Stimulated activated CD8-positive, alpha-beta memory T cell treated with anti-CD3 and anti-CD28 coated beads, Interleukin-7, amount 100 ng/mL, for 4 hours (primary cell): ENCODE measurements at places on chromosomes 2 and 18.

- peak; percentile 24 for DNase-seq
Measured at GRCh38 chr2:72137498-72138010, 10.1 kb downstream of the CYP26B1 start.

GRCh38 chr2:86000131-86000937 lies 105.4 kb downstream of the POLR1A start:
- DNase-seq: no peak

GRCh38 chr2:176490061-176490861 lies 221.0 kb downstream of the MTX2 start:
- no peak for DNase-seq

DNA sequence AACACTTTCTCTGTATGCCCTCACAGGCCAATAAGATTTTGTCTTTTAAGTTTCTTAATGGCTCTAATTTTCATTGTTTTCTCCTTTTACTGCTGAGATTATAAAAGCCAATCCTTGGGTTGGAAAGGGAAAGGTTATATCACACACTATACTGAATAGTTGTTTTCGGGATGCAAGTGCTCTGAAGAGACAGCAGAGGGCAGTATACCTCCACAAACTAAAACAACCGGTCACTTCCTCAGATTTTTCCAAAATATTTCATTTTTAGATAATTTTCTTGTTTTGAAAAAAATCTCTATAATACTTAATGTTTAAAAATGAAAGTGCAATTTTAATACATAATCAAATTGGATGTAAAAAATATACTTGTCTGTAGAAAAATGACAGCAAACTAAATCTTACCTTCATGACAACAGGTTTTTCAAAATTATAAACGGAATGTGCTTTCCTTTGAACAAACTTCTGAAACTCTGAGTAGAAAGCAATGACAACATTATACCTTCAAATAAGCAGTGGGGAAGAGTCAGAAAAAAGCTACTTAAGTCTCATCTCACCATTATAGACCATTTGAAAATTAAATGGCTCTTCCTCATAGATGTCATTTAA lies 82.7 kb downstream of the ORC4 start:
- no peak for DNase-seq

GRCh38 chr2:67451086-67451832 lies 54.1 kb downstream of the ETAA1 start:
- no peak for DNase-seq

GRCh38 chr18:56721031-56721430 lies 69.9 kb downstream of the WDR7 start:
- no peak for DNase-seq

DNA sequence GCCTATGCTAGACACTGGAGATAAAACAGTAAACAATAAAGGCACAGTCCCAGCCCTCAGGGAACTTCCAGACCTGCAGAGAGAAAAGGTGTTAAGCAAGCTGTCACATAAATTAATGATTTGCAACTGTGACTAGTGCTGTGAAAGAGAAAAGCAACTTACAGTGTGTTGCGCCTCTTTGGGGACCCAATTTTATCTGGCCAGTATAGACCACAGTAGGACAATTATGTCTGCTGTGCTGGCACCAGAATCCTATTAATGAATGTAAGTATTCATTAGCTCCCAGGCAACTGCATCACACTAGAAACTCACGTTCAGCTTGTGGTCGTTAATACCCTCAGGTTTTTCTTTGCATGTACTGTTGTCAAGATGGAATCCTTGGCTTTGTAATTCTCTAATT lies 55.3 kb upstream of the CHST9 start:
- no peak for DNase-seq

GRCh38 chr2:121293450-121294325 lies 8.7 kb upstream of the TFCP2L1 start:
- no peak for DNase-seq

GRCh38 chr2:59881218-59881617 lies 672.2 kb downstream of the BCL11A start:
- no peak for DNase-seq

DNA sequence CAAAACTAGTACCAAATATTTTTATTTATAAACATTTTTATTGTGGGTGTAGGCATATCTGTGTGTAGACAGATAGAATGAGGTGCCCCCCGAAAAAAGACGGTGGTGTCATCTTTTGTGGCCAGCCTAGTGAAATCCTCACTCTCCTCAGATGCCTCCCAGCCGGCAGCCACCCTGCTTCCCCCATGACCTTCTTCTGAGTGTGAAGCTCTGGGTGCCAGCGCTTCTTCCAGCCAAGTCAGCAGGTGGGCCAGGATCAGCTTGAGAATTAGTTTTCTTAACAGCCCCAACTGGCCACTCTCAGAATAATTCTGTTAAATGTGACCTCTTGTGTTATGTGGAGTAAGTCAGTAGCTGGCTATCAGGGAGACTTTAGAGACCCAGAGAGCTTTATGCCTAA lies 229.6 kb upstream of the FOSL2 start:
- no peak for DNase-seq

GRCh38 chr2:238407566-238407965 lies 19.2 kb upstream of the ASB1 start:
- DNase-seq: no peak

DNA sequence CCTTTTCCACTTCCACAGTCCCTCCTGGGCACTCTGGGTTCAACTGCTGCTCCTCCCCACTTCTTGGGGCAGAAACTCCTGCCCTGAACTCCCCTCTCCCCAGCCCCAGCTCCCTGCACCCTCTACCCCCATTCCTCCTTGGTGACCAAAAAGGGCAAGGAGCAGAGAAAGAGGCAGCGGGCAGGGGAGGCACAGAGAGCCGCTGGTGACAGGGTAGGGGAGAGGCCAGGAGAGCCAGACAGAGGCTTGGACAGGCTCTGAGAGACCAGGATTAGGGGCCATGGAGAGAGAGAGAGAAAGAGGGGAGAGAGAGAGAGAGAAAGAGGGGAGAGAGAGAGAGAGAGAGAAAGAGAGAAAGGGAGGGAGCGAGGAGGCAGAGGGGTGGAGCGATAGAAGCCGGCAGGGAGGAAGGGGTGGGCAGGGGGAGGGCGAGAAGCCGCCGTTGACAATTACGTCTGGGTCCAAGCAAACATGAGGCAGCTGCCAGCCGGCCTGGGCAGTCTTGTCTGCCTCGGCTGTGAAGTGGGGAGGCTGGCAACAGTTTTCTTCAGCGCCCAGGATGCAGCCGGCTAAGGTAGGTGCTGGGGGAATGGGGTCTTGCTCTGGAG lies at the start of gene KCNIP3:
KCNIP3 (plus strand) TSS at position 468 of the 608 bp plus-strand sequence; CDS start at position 560, 92 bp downstream.
- DNase-seq: no peak

DNA sequence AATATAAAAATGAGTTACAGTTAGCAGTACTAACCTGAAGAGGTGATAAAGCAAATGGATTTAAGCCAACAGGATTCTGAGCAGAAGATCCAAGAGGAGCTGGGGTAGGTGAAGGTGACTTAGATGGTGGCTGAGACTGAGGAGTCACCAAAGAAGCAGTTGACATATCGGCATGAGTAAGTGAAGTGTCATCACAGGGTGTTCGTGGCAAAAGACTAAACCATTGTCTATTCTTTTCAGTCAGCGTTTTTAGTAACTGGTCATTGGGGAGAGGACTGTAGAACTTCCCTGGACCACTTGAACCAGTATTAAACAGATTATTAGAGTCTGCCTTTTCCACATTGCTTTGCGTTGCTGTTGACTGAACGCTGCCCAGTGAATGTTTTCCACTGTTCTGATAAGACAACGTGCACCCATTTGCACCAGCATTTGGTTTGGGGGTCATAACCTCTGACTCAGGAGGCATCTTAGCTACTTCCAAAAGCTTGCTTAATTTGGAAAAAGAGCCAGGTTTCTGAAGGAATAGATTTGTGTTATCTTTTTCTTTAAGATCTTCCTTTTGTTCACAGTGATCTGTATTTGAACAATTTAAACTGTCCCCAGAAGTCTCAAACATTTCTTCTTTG lies 63.3 kb upstream of the WDSUB1 start:
- DNase-seq: no peak

GRCh38 chr2:181471226-181471625 lies 14.0 kb downstream of the ITGA4 start:
- no peak for DNase-seq

DNA sequence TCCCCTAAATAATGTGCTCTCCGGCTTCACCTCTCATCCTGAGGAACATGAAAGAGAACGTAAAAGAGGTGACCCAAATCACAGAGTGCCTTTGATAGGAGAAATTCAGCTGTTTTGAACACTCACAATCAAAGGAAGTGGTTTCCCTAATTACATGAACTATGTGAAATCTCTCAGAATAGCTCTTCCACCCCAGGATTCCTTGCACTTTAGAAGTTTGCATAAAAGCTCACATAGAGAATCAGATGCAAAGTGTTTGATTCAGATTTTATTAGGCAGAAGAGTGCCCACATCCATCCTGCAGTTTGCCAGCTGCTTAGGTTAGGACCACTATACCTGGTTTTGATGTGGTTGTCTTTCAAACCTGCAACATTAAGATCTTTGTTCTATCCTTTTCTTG lies 61.0 kb downstream of the MAP3K20 start:
- DNase-seq: no peak

- no peak for DNase-seq
Measured at GRCh38 chr18:56026509-56026908, 438.5 kb upstream of the TCF4 start.

DNA sequence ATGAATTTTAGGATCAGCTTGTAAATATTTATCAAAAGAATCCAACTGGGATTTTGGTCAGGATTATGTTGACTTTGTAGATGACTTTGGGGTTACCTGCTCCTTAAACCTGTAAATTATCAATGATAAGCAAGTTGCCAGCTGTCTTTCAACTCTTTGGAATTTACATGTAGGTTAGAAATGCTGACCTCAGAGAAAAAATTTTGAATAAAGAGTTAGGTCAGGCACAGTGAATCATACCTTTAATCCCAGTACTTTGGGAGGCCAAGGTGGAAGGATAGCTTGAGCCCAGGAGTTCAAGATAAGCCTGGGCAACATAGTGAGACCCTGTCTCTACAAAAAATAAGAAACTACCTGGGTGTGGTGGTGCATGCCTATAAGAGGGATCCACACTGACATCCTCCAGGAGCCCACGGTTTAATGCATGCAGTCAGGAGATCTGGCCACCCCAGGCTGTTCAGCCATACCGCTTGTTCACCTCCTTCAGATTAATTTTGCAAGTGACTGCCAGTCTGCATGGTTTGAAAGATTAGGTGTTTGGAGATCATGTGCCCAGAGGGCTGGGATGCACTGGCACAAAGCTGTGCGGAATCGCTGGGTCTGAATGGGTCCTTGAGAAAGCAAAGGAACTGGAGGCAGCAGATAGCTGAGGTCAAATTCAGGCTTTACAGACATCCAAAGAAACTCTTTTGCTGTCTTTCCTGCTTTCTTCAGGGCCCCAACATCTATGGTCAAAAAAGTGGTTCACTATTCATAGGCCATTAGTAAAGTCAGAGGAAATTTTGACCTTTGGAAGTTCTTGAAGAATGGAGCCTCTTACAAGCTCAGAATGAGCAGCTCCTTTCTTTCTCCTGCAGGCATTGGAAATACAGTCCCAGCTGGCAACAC lies 83.4 kb upstream of the TXNDC2 start:
- DNase-seq: no peak

GRCh38 chr2:220002699-220003098 lies 375.3 kb downstream of the SLC4A3 start:
- no peak for DNase-seq

- no peak for DNase-seq
Measured at GRCh38 chr2:232886632-232887031, 16.6 kb downstream of the SNORC start.

- DNase-seq: no peak
Measured at GRCh38 chr2:150495993-150496627, 8.6 kb upstream of the RND3 start.

DNA sequence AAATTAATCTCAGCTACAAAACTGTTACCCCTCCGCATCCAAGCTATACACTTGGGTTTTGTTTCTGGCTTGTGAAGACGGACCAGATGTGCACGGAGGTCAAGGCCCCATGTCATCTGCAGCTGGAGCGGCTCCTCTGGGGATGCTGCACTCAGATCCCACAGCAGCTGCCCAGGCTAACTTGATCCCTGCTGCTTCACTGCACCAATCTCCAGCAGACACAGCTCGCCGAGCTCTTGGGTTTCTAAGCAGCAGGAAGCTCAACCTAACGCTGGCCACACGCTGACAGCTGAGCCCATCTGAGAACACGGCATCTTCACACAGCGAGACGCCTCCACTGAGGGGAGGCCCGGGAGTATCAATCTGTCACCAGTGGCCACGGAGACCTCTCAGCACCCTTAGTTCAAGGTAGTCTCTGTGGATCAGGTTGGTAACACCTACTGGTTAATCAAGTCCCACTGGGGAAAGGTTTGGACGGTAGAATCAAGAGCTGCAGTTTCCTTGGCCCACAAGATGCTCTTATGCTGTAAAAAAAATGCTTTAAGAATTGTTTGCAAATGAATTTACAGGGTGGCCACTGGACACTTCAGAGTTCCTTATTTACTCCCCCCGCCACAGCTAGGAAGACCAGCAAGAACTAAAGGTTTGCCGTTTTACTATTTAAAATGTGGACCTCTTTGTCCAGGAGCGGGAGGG lies 67.5 kb downstream of the EMILIN2 start:
- no peak for DNase-seq

- no peak for DNase-seq
Measured at GRCh38 chr2:9760069-9760901, 83.0 kb upstream of the TAF1B start.

DNA sequence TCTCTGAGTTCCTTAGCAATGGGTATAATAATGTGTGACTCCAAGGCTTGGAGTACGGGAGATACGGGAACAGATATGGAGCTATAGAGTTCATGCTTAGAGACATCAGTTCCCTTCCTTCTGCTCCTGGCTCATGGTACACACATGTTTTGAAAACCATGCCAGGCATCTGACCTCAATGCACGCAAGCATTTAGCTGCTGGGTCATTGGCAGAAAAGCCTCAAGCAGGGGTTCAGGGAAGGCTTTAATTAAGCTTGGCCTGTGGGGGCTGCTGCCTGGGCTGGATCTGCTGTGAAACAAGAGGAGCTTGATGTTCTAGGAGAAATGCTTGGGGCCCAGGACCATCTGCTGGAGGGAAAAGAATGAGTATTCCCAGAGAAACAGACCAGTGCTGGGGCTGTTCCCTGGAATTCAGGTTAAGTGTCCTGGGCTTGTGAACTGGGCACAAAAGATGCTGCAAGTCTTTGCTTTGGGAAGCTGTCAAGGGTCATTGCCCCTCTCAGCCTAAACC lies 3.2 kb downstream of the ALLC start:
- no peak for DNase-seq

DNA sequence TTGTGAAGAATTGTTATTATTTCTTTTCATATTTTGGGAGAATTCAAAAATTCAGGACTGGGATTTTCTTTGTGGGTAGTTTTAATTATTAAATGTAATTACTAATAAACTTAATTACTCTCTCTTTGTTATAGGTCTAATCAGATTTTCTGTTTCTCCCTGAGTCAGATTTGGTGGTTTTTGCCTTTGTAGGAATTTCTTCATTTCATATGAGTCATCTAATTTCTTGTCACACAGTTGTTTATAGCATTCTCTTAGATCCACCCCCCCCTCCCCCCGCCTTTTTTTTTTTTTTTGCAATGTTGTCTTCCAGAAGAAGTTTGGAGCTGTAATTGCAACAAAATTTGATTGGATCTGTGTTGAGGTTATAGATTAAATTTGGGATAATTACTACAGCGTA lies 26.0 kb upstream of the GALR1 start:
- DNase-seq: no peak

GRCh38 chr2:208595386-208596275 lies 189.0 kb downstream of the PTH2R start:
- no peak for DNase-seq
